Upper lobe of left lung (tissue), 6 donors: ENCODE measurements at places on chromosomes 5 and 9. TPM values are rescaled to one million over a fixed set of nuclear protein-coding genes. Genes with fewer than 3 reads are reported as not detected.

DNA sequence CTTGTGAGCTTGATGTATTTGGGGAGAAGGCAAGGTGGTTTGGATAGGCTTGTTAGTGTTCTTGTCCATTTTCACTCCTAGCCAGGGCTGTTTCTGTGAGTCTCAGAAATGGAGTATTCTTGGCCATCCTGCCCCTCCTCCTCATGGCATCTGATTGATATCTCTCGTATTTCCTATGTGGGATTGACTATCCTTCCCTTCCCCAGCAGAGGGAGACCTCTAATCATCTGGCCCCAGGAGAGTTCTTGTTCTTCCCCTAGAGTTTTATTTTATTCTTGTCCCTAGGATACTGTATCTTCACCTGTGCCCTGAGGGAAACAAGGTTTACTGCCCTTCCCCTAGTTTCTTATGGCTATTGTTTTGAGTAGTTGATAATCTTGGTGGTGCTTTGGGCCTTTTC, 114.4 kb downstream of the VPS13A start:
- H3K27ac ChIP-seq = no peak overlapping the region
- no peaks in the 10 kb centered on the region for H3K36me3 ChIP-seq
- H3K4me3 ChIP-seq = no peak overlapping the region
- H3K4me1 ChIP-seq = no peaks in the 10 kb centered on the region

DNA sequence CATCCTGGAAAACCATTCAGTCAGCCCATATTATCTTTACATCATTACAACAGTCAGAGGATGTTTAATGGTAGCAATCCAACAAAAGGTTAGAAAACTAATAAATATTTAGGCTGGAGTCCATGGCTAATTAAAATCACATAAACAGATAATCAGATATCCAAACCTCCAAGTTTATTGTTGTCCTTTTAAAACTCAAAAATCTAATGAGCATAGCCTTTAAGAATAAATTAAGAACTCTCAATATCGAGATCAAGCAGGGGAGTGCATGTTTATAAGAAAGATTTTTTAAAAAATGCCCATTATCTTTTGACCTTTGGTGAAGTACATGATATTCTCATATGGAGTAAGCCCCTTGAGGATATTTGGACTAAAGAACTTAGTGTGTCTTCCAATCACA, 842.9 kb upstream of the SEMA6A start:
- H3K36me3 ChIP-seq = no peaks in the 10 kb centered on the region
- no peaks in the 10 kb centered on the region for H3K27me3 ChIP-seq
- no peak for DNase-seq
- H3K27ac ChIP-seq = no peak overlapping the region

DNA sequence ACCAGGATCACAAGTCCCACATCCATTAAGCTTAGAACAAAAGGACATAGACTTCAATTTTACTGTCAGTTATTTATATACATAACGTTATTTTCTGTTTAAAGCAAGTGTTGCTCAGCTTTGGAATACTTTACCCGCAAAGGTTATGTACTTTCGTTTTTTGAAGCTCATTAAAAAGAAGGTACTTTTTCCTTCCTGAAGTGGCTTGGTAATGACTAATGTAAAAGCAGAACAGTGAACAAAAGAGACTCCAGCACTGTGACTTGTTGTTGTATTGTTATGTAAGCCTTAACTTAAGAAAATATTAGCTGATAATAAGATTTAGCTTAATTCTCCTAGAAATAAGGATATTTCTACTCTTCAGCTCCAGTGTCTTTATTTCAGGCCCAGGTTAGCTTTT, 97.3 kb upstream of the SLCO6A1 start:
- no peak overlapping the region for H3K4me3 ChIP-seq
- DNase-seq = no peak
- H3K27me3 ChIP-seq = no peaks in the 10 kb centered on the region
- no peak overlapping the region for H3K27ac ChIP-seq
- no peaks in the 10 kb centered on the region for H3K36me3 ChIP-seq
- no peaks in the 10 kb centered on the region for H3K4me1 ChIP-seq

PCDH12 gene
- 26.0 TPM for total RNA-seq

TMEM174 gene
- total RNA-seq = not detected

CER1 gene
- total RNA-seq = not detected

DNA sequence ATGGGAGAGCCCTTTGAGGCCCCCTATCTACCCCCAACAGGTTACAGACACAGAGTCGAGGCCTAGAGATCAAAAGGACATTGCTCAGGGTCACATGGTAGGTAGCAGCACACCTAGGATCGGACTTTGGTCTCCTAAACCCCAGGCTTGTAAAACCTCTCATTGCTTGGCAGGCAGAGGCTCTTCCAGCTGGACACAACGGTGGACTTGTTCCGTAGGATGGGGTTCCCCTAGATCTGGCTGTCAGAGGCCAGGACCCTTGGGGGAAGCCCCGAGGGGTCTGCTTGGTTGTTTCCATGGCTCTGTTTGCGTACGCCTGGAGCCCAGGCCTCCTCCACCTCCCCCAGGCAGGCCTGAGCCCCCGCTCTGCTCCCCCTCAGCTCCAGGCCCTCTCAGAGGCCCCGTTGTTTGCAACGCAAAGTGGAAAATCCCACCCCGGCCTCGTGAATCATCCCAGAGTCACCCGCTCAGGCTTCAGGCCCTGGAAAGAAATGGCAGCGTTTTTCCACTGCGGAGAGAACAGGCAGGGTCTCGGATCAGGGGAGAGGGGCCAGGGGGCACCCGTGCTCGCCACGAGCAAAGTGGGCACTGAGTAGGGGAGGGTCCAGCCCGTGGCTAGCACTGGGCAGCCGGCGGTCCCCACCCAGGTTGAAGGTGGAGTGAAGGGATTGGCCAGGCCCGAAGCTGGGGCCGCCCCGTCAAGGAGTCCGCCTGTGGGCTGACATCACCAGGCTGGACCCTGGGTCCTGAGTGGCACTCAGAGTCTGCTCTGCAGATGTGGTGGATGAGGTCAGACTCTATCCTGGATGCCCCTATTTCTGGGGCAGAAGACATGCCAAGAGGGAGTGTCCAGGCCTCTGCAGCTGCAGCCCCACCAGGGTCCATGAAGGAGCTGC, 19.8 kb downstream of the COL27A1 start:
- H3K27me3 ChIP-seq = no peaks in the 10 kb centered on the region
- no peak overlapping the region for H3K4me3 ChIP-seq
- peak overlapping the region; percentile 57 for H3K27ac ChIP-seq
- no peaks in the 10 kb centered on the region for H3K36me3 ChIP-seq
- peaks cover 21% of the 10 kb centered on the region for H3K4me1 ChIP-seq

NR6A1 gene
- total RNA-seq = 9.1 TPM

DNA sequence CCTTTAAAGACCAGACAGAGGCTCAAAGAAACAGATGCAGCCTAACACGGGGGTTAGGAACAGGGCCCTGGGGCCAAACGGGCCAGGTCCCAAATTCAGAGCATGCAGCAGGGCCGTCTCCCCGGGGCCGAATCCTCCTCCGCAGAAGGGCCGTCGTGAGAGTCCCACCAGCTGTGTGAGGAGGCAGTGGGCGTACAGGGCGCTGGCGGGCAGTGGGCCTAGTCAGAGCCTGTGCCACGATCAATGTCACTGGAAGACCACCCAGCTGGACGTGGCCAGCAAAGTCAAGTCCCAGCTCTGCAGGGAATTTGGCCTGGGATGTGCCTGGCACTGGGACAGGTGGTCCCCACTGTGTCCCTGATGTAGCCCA, 15.8 kb upstream of the FCN2 start:
- H3K36me3 ChIP-seq = no peaks in the 10 kb centered on the region
- no peaks in the 10 kb centered on the region for H3K27me3 ChIP-seq
- H3K27ac ChIP-seq = no peak overlapping the region
- no peak overlapping the region for H3K4me3 ChIP-seq
- peak; percentile 16 for DNase-seq
